ENCODE measurements at places on chromosomes 1 and 21.

- DNase-seq: no peak
Observed at GRCh38 chr1:24403806-24404205, 9.8 kb downstream of the STPG1 start.

GRCh38 chr1:201085902-201086735 is 26.1 kb downstream of the CACNA1S start:
- peak; percentile 86 for DNase-seq

- no peak for DNase-seq
Observed at GRCh38 chr1:67983867-67984266, 66.6 kb downstream of the DIRAS3 start.

GRCh38 chr1:156236164-156236563 is 5.8 kb upstream of the BGLAP start:
- DNase-seq: no peak

DNA sequence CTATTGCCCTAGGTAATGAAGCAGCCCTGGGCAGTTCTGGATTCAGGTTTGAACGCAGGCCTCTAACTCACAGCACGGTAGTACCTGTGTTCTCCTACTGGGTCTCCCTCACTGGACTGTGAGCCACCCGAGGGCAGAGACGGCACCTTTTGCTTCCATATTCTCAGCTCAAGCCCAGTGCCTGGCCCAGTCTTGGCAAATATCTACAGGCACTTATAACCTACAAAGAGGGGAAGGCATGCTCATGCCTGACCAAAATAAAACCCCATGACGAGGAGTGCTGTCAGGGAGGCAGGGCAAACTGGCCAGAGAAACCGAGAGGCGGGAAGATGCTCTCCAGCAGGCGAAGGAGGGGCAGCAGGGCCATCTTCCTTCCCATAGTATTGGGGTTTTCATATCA is 91.1 kb downstream of the DDX20 start:
- DNase-seq: no peak

- DNase-seq: peak; percentile 7
Observed at GRCh38 chr1:107954126-107954525, 10.9 kb downstream of the VAV3 start.

DNA sequence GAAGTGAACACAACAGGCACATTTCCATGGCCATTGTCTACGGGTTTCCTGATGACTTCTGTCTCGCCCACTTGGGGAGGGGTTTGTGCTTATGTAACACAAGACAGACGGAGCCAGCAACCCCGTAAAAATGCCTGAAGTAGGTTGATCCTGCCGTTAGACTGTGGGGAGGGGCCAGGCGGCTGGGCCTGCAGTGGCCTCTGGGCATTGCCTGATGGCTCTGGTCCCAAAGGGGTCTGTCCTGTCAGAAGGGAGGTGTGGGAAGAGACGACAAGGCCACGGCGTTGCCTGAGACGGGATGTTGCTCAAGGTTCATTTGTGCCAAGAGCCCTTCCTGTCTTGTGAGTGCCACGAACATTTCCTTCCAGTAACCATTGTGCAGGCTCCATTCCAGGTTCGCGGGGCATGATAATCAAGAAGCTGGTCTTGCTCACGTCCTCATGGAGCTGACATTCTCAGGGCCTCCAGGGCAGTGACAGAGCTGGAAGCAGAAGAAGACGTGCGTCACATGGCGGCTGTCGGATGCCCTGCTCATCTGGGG is 44.7 kb downstream of the ABCG1 start:
- no peak for DNase-seq

DNA sequence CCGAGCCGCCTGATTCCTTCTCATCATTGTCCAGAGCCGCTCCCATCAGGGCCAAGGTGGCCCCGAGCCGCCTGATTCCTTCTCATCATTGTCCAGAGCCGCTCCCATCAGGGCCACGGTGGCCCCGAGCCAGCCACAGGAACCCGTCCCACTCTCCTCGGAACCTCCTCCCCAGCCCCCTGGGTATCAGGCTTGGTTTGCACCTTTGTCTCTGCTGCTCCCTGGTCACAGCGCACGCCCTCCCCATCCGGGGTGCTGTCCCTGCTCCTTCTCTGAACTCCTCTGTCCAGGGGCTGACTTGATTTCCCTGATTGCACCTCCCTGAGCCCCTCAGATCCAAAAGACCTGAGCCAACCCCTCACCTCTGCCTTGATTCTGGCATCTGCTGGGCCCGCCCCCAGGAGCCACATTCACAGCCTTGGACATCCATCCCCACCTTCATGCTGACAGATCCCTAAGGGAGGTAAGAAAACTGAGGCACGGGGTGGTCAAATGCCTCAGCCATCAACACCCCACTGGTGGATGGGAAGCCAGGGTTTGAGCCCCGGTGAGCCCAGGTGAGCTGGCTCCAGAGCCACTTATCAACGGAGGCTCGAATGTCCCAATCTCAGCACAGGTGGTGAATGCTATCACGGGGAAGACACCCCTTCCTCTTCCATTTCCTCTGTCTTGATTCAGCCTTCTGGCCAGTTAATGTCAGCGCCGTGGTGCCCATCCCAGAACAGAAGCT is 25.6 kb upstream of the COL18A1 start:
- no peak for DNase-seq

GRCh38 chr1:56901716-56902115 is 47.1 kb downstream of the C8A start:
- DNase-seq: no peak

DNA sequence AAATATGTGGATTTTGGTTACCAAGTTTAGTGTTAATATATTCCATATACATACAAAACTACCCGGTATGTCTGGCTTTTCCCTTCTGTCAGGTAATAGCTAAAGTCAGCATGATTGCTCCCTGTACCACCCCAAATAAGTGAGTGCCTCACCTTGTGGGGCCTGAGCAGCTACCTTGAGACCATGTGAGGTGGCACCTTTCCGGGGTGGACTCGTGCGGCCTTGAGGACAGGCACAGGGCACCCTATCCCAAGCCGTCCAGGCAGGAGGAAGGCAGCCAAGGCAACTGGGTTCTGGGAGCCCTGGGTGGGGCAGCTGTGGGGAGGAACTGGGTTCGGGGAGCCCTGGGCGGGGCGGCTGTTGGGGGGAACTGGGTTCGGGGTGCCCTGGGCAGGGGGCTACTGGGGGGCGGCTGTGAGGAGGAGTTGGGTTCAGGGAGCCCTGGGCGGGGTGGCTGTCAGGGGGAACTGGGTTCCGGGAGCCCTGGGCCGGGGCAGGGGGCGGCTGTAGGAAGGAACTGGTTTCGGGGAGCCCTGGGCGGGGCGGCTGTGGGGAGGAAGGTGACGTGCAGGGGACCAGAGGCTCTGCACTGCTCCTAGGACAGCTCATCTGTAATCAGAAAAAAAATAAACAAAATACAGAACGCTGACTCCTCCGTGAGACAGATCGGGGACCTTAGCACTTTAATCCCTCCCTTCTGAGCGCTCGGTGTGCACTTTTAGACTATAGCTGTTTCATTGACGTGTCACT is 63.3 kb downstream of the POFUT2 start:
- peak; percentile 20 for DNase-seq

GRCh38 chr1:30639881-30640452 is 83.4 kb downstream of the MATN1 start:
- DNase-seq: peak; percentile 62

DNA sequence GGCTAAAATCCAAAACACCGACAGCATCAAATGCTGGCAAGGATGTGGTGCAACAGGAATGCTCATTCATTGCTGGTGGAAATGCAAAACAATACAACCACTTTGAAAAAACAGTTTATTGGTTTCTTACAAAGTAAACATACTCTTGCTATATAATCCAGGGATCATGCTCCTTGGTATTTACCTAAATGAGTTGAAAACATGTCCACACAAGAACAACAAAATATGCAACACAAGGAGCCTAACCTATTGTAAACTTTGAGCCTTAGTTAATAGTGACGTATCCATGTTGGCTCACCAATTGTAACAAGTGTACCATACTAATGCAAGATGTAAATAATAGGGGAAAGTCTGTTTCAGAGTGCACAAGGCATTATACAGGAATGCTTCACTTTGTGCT is 37.2 kb upstream of the PGBD5 start:
- DNase-seq: no peak

DNA sequence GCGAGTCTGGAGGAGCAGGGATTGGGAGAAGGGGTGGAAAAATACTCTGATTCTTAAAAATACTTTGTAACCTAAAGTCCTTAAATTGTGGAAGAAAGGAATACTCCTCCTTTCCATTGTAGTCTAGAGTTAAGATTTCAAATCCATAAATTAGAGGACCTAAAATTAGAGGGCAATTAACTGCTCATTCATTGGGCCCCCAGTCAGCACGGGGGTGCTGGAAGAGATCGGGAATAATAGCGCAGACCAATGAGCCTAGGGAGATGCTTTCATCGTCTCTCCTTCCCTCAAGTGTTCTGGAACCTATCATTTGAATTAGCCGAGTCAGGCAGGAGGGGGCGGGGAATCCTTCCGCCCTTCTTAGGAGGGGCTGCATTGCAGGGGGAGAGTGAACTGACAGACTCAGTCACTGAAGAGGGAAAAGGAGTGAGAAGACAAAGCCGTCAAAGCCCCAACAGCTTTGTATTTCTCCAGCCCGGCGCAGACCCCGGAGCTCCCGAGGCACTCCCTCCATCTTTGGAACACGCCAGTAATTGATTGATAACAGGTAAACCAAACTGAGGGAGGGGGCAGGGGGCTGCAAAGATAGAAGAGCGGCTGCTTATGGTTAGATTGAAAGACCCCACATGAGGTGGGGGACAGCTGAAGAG is at the start of gene MLLT11:
Gene MLLT11 (plus strand): TSS at position 391 of the 650 bp plus-strand sequence. CDS start 6,828 bp downstream, outside the sequence.
- DNase-seq: peak; percentile 99

DNA sequence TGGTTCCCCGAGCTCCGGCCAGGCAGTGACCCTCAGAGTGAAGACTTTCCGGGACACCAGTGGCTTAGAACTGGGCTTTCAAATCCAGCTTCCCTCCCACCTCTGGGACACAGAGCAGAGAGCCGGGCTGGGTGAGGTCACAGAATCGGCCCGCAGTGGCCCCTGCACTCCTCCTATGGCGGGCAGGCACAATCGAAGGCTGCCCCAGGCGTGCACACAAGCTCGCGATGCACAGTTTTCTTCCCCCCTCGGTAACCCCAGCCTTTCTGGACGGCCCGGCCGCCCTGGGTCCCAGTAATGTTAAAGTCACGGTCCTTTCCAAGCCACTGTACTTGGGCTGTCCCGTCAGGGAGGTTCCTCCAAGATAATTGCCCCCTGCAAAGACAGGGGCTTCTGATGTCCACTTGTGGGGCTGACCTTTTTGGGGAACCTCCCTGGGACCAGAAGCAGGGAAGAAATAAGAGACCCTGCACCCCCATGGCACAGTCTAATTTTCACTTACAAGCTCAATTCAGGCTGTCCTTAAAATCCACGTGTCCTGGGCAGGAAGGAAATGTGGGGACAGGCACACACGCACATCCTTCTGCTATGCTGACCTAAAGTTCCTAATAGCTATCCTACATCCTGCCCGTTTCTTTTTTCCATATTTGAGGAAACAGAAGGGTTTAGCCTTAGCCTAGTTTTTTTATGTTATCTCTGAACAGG is 13.7 kb downstream of the TFF3 start:
- no peak for DNase-seq

GRCh38 chr1:188128761-188129160 is 1300.0 kb downstream of the PLA2G4A start:
- peak; percentile 27 for DNase-seq

- no peak for DNase-seq
Observed at GRCh38 chr21:21858502-21859334, 860.5 kb downstream of the NCAM2 start.

DNA sequence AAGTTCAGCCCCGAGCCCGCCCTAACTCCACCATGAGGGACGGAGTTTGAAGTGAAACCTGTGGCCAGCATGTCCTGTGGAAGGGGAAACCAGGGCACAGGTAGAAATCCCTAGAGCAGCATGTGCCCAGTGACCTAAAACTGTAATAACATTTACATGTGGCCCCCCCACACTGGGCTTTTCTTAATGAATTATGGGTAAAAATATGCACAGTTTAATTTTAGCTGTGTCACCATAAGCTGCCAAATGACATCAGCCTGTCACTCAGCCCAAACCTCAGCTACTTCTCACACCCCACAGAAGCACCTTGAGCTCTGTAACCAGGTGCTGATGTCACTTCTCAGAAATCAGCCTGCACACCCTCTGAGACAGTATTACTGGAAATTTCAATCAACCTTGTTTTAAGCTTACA is 50.0 kb upstream of the SLC19A1 start:
- DNase-seq: no peak

DNA sequence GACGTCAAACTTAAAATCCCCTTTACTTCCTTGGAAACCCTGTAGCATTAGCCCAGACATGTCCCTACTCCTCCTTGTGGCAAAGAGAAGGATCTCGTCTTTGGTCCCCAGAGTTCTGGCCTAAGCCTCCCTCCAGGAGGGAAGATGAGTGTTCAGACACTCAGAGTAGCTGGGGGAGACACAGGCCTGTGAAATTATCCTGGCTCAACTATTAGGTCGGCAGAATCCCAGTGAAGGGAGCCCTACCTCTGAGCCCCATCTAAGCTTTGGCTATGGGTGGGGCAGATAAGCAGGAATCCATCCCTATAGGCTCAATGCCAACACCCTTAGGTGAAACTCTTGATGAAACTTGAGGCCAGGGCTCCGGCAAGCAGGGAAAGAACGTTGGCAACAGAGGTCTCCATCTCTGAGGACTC is 1.7 kb upstream of the SFN start:
- peak; percentile 32 for DNase-seq

DNA sequence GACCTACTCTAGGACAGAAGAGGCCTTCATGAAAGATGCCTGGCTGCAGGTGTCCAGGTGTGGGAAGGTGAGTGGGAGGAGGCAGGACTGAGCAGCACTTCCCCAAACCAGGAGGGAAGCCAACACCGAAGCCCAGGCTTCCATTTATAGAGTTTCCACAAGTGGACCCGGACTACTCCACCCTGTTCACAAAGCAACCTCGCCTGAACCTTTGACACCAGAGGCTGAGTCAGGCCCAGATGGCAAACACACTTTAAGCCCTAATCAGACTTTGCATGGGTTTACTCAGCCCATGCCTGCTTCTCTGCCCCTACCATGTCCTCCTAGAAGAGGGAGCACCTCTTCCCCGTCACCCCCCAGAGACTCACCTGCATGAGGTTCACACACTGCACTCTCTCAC is 14.0 kb downstream of the PRR9 start:
- DNase-seq: no peak

DNA sequence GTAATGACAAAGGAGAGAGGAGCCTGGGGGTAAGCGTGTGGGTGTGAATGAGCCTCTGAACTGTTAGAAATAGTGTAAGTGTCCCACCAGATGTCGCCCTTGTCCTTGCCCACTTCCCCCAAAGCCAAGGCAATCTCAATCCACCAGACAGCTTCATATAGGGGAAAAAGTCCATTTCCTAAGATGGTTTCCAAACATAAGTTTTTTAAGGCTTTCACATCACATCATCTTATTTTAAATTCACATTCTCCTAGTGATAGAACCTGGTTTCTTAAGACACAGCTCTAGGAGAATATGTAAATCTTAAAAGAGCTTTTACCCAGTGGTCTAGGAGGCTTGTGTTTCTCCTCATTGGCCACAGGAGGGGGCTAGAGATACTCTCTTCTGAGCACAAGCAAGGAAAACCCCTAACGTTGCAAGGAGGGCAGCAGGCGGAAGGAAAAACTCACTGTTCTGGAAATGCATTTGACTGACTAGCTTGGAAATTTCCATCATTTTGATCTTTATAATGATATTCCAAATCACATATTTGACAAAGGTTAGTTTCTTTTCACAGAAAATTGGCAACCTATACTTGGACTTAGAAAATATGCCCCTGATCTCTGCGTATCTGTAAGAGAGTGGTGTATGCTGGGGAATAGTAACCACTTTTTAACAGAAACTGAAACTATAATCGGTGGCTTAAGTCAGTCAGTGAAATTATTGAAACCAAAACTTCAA is 51.9 kb upstream of the LPAR3 start:
- peak; percentile 92 for DNase-seq

Measured in NCI-H82 (cell line).